ENCODE measurements at places on chromosomes 11 and 22. TPM values are rescaled to one million over a fixed set of nuclear protein-coding genes. Genes with fewer than 3 reads are reported as not detected.

PRG3 gene
- not detected for total RNA-seq

DNA sequence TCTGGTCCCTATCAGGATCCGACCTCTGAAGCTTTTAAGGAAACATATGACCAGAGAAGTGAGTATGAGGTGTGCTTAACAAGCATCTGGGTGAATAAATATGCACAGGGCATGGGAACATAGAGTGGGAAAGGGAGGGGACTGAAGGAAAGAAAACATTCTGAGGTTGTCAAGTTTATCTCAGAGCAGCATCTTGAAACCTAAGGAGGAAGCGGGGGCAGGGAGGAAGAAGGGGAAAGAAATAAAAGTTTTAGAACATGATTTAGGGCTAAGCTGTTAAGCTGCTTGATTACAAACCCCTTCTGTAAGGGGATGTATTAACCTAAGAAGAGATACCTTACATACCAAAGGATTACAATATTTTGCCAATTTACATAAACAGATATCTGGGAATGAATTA is 24.0 kb upstream of the SC5D start:
- DNase-seq, result no peak

GRCh38 chr11:97800891-97801290 is 1219.9 kb upstream of the CNTN5 start:
- no peak for DNase-seq

- DNase-seq, result no peak
These were observed 1.1 kb upstream of the GAB2 start for GRCh38 chr11:78418584-78419211.
